ENCODE measurements at places on chromosomes 2 and 18. TPM values are rescaled to one million over a fixed set of nuclear protein-coding genes. Genes with fewer than 3 reads are reported as not detected.

Gene DYSF
- total RNA-seq, result 37.7 TPM

Gene LRP2
- total RNA-seq, result 36.6 TPM

DNA sequence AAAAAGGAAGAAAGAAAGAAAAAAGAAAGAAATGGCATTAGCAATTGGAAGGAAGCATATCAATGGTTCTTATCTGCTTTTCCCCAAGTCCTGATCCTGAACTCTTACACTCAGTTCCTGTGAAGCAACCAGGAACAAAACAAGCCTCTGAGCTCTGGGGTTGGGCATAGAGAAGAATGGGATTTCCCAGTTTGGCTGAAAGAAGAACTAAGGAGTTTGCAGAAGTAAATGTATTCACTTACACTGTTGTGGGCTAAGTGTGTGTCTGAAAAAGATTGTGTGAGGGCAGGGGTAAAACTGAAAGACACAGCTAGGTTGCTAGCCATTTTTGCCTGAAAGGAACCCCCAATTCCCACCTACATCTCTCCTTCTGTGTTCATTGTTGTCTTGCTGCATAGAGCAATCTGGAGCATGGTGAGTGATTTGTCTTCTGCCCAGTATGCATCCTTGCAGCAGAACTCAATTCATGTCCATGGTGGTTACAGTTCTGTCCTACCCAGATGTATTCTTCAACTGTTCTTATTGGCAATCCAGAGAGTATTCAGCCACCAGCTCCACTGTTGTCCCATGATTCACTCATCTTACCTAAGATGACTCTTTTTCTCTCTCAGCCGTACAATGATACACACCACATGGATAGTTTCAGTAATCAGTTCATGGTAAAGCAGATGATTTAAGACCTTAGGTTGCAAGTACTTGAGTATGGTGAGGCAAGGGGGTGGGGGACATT lies 348.7 kb downstream of the ARHGAP15 start:
- no peak for DNase-seq

GRCh38 chr2:197107291-197108269 lies 181.1 kb upstream of the PGAP1 start:
- DNase-seq, result no peak

- no peak for DNase-seq
Observed at GRCh38 chr2:235381261-235381912, 112.5 kb upstream of the AGAP1 start.
